ENCODE measurements at places on chromosomes 4 and X. TPM values are rescaled to one million over a fixed set of nuclear protein-coding genes. Genes with fewer than 3 reads are reported as not detected.
A peak's percentile ranks its signal among the peaks of the same experiment; 100 is the strongest.

- no peak overlapping the region for H3K4me3 ChIP-seq
- no peaks in the 10 kb centered on the region for H3K4me1 ChIP-seq
- H3K36me3 ChIP-seq: no peaks in the 10 kb centered on the region
- DNase-seq: no peak
- no peak overlapping the region for H3K27ac ChIP-seq
Observed at GRCh38 chr4:134762053-134762452, 560.5 kb upstream of the PABPC4L start.

DNA sequence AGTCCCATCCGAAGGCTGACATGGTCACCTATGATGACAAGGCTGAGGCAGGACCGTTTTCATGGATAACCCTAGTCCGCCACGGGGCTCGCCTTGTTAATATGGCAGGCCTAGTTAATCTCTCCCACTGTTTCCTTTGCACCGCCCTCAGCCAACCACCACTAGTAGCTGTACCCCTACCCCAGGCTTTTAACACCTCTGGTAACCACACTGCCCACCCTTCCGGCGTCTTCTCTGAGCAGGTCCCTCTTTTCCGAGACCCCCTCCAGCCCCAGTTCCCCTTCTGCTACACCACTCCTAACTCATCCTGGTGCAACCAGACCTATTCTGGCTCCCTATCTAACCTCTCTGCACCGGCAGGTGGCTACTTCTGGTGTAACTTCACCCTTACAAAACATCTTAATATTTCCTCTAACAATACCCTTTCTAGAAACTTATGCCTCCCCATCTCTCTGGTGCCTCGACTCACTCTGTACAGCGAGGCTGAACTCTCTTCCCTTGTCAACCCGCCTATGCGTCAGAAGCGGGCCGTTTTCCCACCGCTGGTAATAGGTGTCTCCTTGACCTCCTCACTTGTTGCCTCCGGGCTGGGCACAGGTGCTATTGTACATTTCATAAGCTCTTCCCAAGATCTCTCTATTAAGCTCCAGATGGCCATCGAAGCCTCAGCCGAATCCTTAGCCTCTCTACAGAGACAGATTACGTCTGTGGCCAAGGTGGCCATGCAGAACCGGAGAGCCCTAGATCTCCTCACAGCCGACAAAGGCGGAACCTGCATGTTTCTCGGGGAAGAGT, 964.4 kb downstream of the RPA4 start:
- no peaks in the 10 kb centered on the region for H3K27me3 ChIP-seq
- no peaks in the 10 kb centered on the region for H3K4me1 ChIP-seq
- no peak for DNase-seq
- no peaks in the 10 kb centered on the region for H3K36me3 ChIP-seq

DNA sequence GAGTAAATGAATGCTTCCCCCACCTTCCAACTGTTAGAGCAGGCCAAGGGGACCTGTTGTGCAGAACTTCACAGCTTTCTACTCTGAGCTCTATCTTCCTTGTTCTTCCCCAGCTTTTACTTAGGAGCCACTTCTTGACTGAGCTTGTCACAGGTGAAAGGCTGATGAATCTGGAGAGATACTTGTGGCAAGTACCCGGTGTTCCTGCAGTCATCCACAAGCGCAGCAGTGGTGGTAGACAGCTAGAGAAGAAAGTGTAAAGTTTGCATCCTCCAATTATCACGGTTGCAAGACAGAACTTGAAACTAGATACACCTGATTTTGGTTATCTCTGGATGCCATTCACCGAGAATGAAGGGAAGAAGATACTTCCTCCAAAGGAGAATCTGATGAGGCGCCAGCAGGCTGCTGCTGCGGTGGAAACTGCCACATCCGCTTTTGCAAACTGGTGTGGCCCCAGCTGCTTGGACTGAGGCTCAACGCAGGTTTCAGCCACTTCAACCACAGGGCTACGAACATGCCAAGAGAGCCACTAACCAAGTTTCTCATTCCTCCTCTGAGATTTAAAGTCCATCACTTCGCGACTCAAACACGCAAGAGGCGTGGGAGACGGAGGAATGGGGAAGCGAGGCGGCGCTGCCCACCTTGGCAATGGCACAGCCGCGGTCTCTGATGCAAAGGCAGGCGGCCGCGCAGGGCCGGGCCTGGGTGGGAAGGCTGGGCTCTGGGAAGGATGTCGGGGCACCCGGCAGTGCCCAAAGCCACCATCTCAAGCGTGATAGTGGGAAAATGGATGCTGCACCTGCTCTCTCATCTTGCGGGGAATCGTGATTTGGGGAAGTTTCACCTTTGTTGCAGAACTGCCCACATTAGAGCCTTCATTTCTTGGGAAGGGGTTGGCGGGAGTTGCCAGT, 1.3 kb upstream of the FHIP1A start:
- H3K36me3 ChIP-seq: no peaks in the 10 kb centered on the region
- no peak for DNase-seq
- no peaks in the 10 kb centered on the region for H3K27me3 ChIP-seq
- H3K4me3 ChIP-seq: peak overlapping the region; percentile 71

GRCh38 chr4:113442826-113443225, 318.7 kb downstream of the CAMK2D start:
- no peaks in the 10 kb centered on the region for H3K36me3 ChIP-seq
- no peak for DNase-seq
- H3K4me3 ChIP-seq: no peak overlapping the region
- H3K27ac ChIP-seq: no peak overlapping the region
- no peaks in the 10 kb centered on the region for H3K27me3 ChIP-seq
- no peaks in the 10 kb centered on the region for H3K4me1 ChIP-seq

GRCh38 chrX:46208225-46208854, 336.9 kb downstream of the ZNF674 start:
- DNase-seq: no peak
- no peaks in the 10 kb centered on the region for H3K27me3 ChIP-seq

DNA sequence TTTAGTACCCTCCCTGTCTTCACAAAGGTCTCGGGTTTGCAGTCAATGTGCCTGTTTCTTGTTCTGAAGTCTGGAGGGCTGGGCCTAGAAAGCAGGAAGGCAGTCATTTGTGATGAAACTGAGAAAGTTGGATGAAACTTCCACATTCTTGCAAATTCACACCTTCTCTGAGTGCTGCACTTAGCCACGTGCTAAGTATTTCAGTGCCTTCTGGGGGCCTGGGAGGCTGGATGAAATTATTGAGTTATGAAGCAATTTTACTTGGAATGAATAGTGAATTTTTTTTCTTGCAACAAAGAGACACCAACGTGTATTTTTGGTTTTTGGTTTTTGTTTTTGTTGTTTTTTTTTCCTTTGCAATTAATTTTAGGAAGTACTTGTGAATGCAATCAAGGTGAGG, 71.2 kb downstream of the MSX1 start:
- H3K27me3 ChIP-seq: no peaks in the 10 kb centered on the region
- no peak overlapping the region for H3K4me3 ChIP-seq
- H3K4me1 ChIP-seq: no peaks in the 10 kb centered on the region
- H3K27ac ChIP-seq: no peak overlapping the region
- H3K36me3 ChIP-seq: no peaks in the 10 kb centered on the region

DNA sequence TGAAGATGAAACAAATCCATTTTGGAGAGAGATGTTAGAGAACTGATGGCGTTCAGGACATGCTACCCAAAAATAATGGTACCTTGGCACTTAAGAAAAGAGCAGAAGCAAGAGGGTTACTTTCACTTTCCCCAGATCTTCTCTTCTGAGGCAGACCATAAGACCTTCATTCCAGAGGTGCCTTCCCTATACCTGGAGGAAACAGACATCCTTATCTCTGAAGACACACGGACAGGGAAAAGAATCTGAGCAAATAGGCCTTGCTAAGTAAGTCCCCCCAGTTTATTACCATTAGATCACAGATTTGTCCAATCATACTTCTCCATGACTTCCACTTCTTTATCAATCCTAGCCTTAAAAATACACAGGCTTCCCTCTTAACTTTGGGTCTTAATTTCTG, 2.0 kb upstream of the FGF2 start:
- no peak overlapping the region for H3K27ac ChIP-seq
- H3K36me3 ChIP-seq: peaks cover 18% of the 10 kb centered on the region
- no peaks in the 10 kb centered on the region for H3K27me3 ChIP-seq
- H3K4me3 ChIP-seq: no peak overlapping the region
- DNase-seq: no peak
- H3K4me1 ChIP-seq: peaks cover 6% of the 10 kb centered on the region

- no peaks in the 10 kb centered on the region for H3K27me3 ChIP-seq
- H3K27ac ChIP-seq: no peak overlapping the region
- no peak for DNase-seq
- H3K36me3 ChIP-seq: no peaks in the 10 kb centered on the region
Observed at GRCh38 chrX:155144926-155145325, 71.3 kb upstream of the VBP1 start.

DNA sequence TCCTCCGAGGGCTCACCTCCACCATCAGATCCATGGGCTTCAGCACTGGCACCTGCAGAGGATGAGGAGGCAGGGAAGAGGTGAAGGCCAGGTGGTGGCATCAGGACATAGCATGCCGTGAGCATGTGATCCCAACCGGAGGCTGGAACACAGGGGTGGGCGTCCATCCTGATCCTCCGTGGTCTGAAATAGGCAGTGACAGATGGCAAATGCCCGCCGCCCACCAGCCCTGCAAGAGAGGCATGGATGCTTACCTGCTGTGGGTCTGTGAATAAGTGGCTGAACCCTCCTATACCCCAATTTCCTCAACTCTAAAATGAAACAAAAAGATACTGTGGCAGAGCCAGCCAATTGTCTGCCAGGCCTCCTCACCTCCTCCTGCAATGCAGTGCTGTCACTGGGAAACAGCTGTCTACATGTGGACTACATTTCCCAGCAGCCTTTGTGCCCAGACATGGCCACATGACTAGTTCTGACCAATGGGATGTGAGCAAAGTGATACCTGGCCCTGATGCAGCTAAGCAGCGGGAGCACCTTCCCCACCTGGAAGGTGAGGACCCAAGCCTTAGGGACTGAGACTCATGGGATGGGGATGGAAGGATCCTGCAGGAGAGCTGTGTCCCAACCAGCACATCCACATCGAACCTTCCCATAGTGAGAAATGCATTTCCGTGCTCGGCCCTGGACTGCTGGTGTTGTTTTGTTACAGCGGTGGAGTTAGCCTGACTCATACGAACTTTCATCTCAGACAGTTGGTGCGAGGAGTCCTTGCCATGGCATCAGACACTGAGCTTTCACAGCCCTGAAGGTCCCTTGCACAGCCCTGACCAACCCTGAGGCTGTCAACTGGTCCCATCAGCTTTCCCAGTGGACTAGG, 99.5 kb downstream of the PPP2R2C start:
- H3K4me3 ChIP-seq: no peak overlapping the region
- H3K27me3 ChIP-seq: no peaks in the 10 kb centered on the region
- no peaks in the 10 kb centered on the region for H3K4me1 ChIP-seq
- no peak for DNase-seq

DNA sequence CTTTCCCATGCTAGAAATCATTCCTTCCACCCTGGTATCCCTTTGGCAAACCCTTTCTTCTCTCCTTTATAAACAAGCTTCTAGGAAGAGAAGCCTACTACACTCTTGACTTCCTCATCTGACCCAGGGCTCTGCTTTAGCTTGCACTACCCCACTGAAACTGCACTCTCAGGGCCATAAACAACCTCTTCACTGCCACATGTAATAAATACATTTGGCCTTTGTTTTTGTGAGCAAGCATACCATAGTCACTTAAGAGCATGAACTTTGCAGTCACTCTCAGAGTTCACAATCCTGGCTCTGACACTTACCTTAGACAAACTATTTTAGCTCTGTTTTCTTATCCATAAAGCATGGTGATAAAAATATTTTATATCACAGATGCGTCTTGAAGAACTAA, 50.7 kb upstream of the USP38 start:
- no peaks in the 10 kb centered on the region for H3K27me3 ChIP-seq
- DNase-seq: no peak
- no peaks in the 10 kb centered on the region for H3K4me1 ChIP-seq
- H3K4me3 ChIP-seq: no peak overlapping the region
- no peak overlapping the region for H3K27ac ChIP-seq

DNA sequence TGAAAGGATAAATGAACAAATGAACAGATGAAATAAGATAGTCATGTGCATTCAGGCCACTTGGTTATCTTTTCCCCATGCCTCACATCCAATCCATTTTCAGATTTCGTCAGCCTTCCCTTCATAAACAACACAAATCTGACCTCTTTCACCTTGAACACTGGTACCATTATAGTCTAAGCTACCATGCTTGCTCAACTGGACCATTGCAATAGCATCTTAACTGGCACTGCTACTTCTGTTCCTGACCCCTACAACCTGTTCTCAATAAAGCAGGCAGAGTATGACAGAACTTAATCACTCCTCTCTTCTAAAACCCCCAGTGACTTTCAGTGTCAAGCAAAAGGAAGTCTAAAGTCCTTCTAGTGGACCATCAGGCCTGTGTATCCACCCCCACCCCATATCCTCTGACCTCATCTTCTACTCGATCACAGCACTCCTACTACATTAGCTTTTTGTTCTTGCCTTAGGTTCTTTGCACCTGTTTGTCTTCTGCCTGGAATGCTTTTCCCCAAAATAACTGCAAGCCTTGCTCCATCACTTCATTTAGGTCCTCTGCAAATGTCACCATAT, 40.7 kb downstream of the LARP7 start:
- no peaks in the 10 kb centered on the region for H3K4me1 ChIP-seq
- no peaks in the 10 kb centered on the region for H3K27me3 ChIP-seq
- H3K27ac ChIP-seq: no peak overlapping the region
- peak; percentile 14 for DNase-seq
- H3K36me3 ChIP-seq: no peaks in the 10 kb centered on the region

DNA sequence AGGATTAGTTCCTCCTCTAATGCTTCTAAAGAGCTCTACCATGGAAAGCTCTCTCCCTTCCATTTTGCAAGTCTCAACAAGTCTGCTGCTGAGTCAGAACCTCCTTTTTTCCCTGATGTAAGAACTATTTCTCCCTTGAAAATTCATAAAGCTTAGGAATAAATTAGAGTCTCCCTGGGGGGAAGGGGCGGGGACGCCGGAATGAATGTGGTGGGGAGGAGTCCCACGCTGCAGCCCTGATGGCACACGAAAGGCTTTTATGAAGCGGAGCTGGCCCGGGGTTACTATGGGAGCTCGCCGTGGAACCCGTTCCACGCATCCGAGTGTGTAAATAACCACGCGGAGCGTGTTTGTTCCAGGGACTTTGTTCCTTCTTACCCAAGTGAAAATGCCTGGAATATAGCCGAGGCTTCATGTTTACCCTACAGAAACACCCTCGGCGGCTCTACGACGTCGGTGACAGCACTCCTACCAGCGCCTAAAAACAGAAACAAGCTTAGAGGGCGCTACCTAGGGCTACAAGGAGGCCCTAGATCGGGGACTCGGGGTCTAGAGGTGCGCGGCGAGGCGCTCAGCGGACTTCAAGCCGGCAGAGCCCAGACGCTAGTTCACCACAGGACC, 923 bp upstream of the CPEB2 start:
- H3K4me3 ChIP-seq: peak overlapping the region; percentile 87
- H3K36me3 ChIP-seq: no peaks in the 10 kb centered on the region
- no peaks in the 10 kb centered on the region for H3K4me1 ChIP-seq
- DNase-seq: no peak

DNA sequence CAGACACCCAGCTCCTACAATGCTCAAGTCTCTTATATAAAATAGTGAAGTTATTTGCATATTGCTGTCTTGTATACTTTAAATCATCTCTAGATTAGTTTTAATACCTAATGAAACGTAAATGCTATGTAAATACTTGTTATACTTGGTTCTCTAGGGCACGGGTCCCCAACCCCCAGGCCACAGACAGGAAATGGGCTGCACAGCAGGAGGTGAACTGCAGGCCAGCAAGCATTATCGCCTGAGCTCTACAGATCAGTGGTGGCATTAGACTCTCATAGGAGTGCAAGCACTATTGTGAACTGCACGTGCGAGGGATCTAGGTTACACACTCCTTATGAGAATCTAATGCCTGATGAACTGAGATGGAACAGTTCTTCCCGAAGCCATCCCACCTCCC, 395.9 kb upstream of the EMCN start:
- no peaks in the 10 kb centered on the region for H3K27me3 ChIP-seq
- no peak overlapping the region for H3K4me3 ChIP-seq
- no peaks in the 10 kb centered on the region for H3K36me3 ChIP-seq
- H3K27ac ChIP-seq: no peak overlapping the region

The PDE6B gene
- 4.5 TPM for total RNA-seq

The NCBP2L gene
- not detected for total RNA-seq

The FAM47A gene
- not detected for total RNA-seq

The CACNA1F gene
- total RNA-seq: 0.77 TPM
